ENCODE measurements at places on chromosomes 1 and 21.

- no peak for DNase-seq
Measured at GRCh38 chr1:232248276-232248820, 381.6 kb downstream of the SIPA1L2 start.

DNA sequence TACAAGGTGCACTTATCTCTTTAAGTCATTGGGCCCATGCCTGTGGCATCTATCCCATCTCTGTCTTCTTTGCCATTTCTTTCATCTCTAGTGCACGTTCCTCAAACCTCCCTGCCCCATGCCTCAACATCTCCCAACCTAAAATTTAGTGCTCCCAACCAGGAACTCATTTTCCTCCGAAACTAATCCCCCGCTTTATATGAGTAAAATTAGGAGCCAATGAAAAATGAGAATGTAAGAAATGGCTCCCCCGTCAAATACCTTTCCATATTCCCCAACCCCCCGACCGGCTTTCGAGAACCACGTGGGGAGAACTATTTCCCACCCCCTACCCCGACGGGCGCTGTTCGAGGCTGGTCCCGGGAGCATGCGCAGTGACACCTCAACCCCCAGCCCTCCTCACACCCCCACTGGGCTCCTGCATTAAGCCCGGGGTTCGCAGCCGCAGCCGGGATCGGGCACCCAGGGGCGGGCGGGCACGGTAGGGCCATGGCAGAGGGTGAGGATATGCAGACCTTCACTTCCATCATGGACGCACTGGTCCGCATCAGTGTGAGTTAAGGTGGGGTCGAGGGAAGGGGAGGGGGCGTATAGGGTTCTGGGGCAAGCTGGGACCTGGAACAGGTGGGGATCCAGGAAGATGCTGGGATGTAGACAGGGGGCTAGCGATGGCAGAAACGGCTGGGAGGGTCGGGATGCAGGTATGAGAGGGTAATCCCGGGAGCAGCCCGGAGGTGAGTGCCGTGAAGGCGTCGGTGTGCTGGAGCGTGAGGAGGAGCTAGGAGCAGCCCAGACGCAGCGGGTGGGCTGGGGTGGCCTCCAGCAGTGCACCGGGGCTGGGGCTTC, at the start of gene TRIM46:
Gene TRIM46 (plus strand): TSS at position 372 of the 846 bp plus-strand sequence. CDS start 118 bp downstream, at position 490.
- DNase-seq = no peak

DNA sequence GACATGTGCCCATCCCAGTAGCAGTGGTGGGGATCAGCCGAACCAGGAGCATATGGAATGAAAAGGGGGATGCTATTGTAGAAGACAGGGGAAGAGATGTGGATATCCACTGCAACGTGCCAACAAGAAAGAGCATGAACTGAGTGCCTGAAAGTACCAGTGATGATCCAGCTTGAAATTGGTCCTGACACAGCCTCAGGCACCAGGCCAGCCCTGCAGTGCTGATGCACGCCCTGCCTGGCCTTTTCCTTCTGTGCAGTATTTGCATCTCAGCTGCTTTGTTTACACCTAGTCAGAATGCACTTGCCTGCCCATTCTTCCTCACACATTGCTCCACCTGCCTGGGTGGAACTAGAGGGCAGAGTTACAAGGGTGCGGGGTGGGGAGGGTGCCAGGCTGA, 50.3 kb upstream of the ARTN start:
- DNase-seq = no peak

DNA sequence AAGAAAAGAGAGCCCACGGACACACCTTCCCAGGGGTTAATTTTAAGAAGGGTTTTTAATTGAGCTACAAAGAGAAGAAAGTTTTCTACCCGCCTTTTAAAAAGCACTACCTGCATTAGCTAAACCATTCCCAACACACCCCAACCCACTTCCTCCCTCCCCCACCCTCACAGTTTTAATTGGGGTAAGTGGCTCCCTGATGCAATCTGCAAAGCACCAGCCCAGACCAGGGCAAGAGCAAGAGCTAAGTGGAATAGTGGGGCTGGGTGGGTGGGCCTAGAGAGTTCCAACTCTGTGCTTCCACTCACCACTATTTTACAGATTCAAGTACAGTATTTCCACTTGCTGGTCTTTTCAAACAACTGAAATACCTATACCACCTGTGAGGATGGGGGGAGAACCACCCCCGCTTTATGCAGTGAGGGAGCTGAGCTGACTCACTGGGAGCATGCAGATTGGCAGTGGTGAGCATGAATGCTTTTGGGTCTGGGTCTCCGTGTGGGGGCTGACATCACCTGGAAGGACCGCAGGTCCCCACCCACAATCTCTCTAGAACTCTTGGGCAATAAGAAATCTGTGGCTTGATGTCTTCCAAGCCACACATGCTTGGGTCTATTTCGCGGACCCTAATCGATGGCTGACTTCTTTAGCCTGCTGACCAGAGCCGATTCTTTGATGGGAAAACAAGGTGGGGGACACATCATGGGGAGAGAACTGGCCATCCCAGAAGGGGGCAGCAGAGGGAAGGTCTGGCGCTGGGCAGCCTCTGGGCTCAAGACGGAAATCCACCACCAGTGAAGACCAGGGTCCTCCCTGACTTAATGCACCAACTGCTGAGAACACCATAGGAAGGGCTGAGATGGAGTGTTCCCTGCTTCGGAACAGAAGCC, 95.5 kb downstream of the SSBP3 start:
- no peak for DNase-seq

GRCh38 chr1:217590598-217590997, 40.3 kb downstream of the GPATCH2 start:
- no peak for DNase-seq

DNA sequence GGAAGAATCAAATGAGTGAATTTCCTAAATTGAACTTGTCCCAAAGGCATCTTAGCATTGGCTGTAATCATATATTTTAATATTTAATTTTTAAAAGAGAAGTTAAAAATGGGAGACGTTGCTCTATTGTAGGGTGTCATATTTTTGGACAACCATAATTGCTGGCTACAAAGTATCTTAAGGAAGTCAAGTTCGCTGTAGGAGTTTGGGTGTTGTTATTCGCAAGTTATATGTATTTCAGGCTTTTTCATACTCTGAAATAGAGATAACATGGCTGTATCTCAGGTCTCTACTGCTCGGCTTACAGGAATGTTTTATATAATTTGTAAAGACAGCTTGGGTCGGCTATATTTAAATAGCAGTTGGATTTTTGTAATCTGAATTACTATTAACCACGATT, 852 bp downstream of the TMEM50A start:
- DNase-seq = no peak

DNA sequence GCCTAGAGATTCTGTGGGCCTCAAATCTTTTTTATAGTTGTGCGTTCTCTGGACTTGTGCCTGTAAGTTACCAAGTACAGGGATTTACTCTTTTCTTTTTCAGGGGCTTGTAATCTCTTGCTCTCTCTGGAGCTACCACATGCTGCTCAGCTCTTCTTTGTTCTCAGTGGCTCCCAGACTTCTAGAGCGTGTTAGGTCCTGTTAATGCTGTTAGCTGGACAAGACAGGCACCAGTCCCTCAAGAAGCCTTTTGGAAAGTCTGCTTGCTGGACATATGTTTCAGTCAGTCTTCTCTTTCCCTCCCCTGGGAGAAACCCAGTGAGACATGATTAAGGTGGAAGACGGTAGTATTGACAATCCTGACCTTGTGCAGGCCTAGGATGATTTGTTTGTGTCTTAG, 29.4 kb downstream of the KCNK2 start:
- no peak for DNase-seq

DNA sequence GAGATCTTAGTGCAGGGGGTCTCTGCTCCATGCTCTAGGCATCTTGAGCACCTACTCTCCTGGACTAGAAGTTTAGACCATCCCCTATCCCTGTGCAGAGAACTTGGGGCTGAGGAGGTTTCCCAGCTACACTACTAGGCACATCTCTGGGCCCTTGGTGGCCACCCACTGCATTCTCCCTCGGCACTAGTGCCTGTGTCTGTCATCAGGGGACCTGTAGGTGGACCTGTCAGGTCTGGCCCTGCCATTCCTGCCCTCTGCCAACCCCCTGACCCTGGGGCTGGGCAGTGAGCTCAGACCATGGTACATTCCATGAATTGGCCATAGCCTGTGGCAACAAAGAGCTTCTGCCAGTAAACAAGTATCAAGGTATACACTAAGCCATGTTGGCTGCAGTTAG, 269.1 kb downstream of the AKT3 start:
- DNase-seq = no peak

- DNase-seq = no peak
Measured at GRCh38 chr21:45436351-45437065, 31.5 kb downstream of the COL18A1 start.

DNA sequence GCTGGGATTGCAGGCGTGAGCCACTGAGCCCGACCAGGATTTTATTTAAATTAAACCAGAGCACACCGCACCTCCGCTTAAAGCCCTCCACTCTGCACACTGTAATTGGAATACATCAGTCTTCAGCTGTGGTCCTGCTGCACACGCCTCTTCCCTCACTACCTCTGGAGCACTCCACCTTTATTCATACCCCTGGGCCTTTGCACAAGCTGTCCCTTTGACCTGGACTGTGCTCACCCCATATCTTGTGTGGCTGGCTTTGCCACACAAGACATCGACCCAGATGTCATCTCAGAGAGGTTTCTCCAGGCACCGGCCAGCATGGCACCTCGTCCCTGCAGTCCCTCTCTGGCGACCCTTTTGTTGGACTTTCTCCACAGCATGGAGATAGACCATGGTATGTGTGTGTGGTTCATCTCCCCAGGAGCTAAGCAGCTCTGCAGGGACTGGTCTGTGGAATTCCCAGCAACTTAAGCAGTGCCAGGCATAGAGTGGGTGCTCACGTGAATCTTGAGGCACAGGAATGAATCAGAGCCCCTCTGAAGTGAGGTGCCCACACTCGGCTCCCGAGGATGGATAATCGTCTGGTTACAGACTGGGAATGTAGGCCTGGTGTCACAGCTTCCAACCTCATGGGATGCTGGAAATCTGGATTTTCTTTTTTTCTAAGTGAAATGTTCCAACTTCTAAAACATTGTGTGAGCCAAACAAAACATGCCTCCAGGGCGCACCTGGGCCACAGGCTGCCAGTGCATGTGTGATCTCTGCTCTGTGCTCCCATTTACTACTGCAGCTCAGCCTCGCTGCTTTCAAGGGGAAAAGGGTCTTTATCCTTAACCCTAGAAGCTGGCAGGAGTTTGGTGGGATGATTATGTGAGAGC, 61.9 kb downstream of the EVA1C start:
- DNase-seq = no peak

DNA sequence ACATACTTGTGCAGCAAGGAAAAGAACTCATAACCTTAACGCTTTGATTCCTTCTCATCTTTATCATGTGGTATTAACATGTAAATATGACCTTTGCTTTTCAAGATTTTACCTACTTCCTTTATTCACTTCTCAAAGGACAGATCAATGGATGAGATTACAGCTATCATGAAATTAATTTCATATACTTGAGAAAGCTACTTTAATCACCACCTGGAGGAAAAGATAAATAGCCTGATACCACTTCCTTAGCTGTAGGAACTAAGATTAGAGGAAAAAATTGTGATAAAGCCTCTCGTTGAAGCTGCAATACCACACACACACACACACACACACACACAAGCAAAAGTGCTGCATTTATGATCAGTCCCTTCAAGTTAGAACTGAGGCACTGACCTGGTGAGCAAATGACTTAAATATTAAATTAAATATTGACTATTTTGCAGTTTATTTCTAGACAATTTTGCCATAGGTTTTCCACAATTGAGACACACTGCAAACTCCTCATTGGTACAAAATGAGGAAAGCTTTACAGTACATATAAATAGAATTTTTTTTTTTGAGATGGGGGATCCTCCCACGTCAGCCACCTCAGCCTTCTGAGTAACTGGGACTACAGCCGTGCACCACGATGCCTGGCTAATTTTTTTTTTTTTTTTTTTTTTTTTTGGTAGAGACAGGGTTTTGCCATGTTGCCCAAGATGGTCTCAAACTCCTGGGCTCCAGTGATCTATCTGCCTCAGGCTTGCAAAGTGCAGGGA, 27.2 kb upstream of the DMRTB1 start:
- DNase-seq = no peak

DNA sequence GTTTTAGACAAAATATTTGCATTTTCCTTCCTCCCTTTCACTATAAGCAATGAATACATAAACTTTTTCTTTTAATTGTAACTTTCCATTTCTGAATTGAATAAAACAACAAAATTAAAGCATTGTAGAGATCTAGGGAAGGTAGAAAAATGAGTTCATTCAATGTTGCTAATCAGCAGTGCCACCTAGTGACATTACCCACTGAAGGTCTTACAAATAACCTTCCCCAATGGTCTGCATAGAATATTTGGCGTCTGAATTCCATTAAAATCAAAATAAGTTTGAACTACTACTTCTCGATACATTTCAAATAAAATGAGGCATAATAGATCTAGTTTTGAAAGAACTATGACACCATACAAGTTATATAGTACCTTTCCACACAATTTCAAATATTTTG, 19.6 kb downstream of the FH start:
- peak; percentile 36 for DNase-seq

- no peak for DNase-seq
Measured at GRCh38 chr1:54390655-54391054, 15.5 kb downstream of the SSBP3 start.

DNA sequence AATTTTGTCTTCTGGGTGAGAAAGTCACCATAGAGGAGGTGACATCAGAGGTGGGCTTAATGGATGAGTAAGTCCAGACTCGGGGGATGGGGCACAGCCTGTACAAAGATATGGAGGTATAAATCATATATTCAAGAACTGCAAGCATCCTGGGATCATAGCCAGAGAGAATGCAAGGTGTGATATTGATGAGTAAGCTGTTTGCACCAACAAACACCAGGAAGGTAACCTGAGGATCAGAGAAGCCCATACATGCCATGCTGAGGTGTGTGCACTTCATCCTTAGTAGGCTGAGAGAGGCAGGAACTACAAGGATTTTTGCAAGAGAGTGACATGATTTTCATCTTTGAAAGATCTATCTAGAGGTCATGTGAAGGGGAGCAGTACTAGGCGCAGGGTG, 306.4 kb downstream of the HHAT start:
- no peak for DNase-seq

DNA sequence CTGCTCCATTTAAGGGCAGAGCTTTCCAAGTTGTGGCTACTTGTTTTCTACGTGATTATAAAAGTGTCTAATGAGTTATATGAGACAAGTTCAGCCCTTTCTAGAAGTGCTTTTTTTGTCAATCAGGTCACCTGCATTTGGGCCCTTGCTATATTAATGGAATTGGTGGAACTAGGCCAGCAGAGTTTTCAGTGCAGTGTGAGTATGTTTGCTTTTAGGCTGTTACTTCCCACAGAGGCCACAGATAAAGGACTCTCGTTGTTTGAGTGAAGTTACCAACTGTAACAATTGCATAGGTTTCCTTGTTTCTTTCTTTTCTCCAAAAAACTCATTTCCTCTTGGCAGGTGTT, 10.9 kb downstream of the SMAP2 start:
- no peak for DNase-seq

GRCh38 chr21:43908167-43908566, 43.1 kb downstream of the AGPAT3 start:
- DNase-seq = no peak

DNA sequence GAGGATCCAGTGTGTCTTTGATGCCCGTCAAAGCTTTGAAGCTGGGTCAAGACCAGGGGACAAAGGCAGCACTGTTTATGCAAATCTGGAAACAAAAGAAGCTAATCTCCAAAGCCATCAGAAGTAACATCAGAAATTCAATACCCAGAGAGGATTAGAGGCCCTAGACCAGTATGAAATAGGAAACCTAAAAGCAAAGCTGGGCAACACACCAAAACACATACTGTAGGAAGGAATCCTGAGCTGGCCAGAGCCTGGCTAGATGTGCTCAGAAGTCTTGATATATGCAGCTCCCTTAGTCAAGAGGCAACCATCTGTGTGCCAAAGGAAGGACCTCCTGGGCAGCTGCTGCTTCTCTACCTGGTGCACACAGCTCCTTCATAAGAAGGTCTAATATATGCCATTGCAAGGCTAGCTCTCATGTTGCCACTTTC, 12.3 kb downstream of the COLGALT2 start:
- DNase-seq = peak; percentile 90

GRCh38 chr1:167689567-167689920, 32.2 kb upstream of the MPZL1 start:
- no peak for DNase-seq
